Dermis blood vessel endothelial cell (primary cell): ENCODE measurements at places on chromosomes 13 and 19. TPM values are rescaled to one million over a fixed set of nuclear protein-coding genes. Genes with fewer than 3 reads are reported as not detected.

Gene CATSPERD
- total RNA-seq: not detected in 2 replicates

Gene ZNF813
- 4.9 and 5.3 TPM in 2 replicates for total RNA-seq

Gene CPB2
- not detected in 2 replicates for total RNA-seq

Gene LINGO3
- not detected in 2 replicates for total RNA-seq

Gene CYP2F1
- total RNA-seq: not detected in 2 replicates

Gene ZNF580
- total RNA-seq: 2.0 and 3.6 TPM in 2 replicates

Gene FUT2
- total RNA-seq: not detected in 2 replicates

Gene WDR88
- total RNA-seq: not detected in 2 replicates

Gene CYP2S1
- 0.68 and 0.88 TPM in 2 replicates for total RNA-seq

Gene IGLON5
- not detected in 2 replicates for total RNA-seq

Gene S1PR4
- total RNA-seq: 2.1 and 2.2 TPM in 2 replicates

Gene KLK1
- not detected in 2 replicates for total RNA-seq

- DNase-seq: peak; percentile 9
These were observed 145.1 kb upstream of the ZNF536 start for GRCh38 chr19:30227012-30227621.

GRCh38 chr13:107005577-107005976 is 437.6 kb upstream of the ARGLU1 start:
- no peak for DNase-seq

- no peak for DNase-seq
These were observed 1.4 kb downstream of the LRFN3 start for GRCh38 chr19:35937345-35938281.

GRCh38 chr19:4547303-4548237 is 7.7 kb upstream of the LRG1 start:
- peak; percentile 53 for DNase-seq

DNA sequence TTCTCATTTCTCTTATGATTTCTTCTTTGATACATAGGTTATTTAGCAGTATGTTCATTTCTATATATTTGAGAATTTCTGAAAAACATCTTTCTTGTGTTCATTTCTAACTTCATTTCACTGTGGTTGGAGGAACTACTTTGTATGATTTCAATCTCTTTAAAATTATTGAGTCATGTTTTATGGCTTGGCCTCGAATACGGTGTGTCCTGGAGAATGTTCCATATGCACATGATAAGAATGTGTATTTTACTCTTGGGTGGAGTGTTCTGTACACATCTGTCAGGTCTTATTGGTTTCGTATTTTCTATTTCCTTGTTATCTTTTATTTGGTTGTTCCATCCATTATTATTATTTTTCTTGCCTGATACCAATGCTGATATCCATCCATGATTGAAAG is 22.9 kb downstream of the DNM2 start:
- no peak for DNase-seq

GRCh38 chr13:65915195-65915594 is 1314.9 kb downstream of the PCDH9 start:
- DNase-seq: peak; percentile 32

DNA sequence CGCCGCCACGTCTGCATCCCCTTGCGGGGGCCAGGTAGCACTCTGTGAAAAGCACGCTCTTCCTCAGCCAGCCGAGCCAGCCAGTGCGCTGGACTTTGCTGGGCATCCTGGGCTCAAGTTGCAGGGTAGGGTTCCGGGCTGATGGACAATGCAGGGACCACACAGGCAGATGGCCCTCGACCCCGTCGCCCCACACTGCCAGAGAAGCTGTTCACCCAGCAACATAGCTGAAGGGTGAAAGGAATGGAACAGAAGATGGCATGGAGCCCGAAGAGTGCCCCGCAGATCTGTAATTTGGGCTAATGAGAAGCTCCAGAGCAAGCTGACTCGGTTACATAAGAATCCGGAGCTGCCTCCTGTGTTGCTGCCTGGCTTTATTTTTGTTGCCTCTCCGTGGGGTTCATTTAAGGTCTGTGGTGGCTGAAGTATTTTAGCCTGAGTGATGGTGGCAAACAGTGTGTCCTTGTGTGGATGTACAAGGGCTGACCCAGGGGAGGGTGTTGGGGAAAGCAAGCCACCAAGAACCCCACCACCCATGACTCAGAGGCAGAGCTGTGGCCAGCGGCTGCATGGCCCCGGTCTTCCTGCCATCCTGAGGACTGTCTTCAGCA is 105.8 kb downstream of the SOX1 start:
- no peak for DNase-seq

DNA sequence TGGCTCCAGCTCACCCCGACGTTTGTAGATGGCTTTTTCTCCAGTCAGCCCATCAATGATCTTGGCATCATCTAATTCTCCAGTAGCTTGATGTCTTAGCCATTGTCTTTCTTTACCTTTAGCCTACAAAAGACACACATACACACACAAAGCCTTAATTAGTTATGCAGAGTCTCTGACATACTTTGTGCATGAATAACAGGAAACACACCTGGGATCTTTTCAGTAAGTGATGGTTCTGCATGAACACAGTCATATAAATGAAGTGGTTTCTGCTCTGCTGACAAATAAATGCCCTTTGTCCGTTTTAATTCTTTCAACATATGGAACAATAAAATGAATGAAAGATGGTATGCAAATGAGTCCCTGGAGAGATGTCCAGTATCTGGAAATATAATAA is 133.3 kb downstream of the RGCC start:
- no peak for DNase-seq

DNA sequence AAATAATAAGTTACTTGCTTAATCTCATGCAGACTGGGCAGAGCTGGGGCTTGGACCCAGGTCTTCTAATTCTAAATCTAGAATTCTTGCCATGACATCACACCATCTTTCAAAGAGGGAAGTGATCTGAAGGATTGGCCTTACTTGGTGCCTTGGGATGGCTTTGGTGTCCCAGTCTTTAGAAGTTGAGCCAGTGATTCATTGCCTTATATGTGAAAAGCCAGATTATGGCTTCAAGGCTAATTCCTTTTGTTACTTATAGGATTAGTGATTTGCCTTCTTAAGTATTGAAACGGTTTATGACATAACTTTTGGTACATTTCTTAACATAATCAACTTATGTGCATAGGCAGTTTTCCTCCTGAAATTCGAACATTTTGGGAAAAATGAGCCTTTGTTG is 14.9 kb downstream of the COG3 start:
- DNase-seq: no peak

DNA sequence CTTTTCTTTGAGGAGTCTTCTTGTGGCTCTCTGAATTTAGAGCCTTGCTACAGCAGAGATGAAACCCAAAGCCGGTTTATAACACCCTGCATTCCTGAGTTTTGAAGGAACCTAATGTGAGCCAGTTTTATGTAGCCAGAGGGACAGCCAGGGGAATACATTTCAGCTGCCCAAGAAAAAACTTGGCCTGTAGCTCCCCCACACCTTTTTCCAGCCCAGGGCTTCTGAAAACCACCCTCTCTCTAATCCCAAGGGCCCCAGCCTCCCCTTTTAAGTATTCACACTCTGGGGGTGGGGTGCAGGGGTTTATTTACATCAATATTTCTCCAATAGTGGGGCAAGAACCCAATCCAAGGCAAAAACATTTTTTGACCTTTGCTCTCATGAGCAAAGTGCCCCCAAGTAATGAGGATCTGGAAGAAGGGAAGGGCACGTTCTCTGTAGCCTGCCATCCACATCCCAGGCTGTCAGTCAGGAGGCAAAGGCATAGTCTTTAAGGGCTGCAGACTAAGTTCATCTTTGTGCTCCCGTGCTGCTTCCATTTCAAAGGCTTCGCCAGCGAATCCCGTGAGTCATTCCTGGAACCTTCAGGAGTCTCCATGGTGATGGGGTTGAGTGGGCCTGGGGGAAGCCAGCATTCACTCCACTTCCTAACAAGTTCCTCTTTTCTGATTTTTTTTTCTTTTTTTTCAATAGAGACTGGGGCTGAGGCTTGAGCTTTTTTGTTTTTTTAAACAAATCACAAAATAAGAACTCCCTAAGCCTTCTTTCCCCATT is 33.2 kb upstream of the MEDAG start:
- DNase-seq: peak; percentile 93

- DNase-seq: no peak
These were observed 128.3 kb upstream of the MIR17HG start for GRCh38 chr13:91219201-91219600.

DNA sequence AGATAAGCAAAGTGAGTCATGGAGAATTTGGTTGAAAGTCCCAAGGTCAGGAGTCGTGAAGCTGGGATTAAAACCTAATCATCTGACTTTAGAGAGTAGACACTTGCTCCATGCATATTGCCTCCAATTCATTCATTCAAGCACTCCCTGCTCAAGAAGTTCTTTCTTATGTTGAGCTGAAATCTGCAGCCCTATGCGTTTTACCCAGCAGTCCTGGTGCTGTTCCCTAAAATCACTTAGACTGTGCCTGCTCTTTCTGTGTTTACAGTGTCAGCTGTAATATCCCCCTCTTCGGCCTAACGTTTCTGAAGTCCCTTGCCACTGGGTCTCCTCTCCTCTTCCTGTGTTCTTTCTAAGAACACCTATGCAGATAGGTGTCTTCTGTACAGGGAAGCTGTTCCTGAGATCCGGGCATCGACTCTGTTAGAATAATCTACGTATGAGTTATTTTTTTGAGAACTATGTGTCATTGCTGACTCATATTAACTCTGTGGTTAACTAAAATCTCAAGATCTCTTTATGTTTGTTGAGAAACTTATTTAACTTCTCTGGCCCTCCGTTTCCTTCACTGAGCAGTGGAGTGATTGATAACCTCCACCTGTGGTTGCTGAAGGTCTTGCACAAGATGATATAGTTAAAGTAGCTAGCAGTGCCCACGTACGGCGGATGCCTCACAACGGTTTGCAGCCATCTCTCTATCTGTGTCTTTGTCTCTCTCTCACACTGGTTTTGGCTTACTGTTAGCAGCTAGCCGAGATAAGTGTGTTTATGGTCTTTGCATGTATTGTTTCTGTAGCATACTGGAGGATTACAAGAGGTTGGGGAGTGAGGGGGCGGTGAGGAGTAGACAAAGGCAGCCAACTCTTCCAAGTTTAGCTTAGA is 4.7 kb downstream of the ALOX5AP start:
- peak; percentile 59 for DNase-seq

DNA sequence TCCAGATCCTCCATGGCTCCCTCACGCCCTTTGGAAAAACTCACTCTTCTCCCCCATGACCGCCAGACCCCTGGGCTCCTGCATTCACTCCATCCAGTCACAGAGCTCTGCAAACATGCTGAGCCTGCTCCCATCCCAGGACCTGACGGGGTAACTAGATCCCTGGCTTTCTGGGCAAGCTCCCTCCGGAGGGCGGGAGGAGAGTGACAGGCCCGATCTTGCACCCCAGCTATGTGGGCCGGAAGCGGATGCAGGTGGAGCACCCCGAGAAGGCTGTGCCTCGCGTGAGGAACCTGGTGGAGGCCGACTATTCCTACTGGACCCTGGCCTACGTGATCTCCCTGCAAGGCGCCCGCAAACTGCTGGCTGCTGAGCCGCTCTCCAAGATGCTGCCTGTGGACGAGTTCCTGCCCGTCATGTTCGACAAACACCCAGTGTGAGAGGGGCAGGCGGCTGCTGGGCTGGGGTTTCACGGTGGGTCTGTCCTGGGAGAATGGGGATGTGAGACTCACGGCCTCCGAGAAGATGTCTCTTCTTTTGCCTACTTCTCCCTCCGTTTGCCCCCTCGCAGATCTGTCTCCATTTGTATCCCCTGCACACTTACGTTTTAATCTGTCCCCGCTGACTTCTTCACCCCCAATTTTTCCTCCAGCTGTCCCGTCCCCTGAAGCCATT is 25.2 kb downstream of the COLGALT1 start:
- no peak for DNase-seq

DNA sequence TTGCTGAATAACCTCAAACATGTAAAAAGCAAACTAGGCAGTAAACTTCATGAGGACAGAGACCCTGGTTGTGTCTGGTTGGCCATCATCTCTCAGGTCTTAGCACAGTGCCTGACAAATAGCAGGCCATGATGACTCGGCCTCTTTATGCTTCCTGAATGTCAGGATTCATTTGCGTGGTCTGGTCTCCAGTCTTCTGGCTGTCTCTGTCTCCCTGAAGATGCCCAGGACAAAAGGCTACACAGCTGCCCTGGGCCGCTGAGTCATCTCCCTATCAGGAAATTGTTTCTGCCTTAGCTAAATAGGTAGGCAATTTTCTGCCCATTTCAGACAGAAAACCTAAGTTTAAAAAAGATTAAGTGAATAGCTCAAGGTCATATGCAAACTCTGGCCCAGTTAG is 84.1 kb upstream of the FNDC3A start:
- DNase-seq: peak; percentile 81
